ENCODE measurements at places on chromosomes 6 and 20. TPM values are rescaled to one million over a fixed set of nuclear protein-coding genes. Genes with fewer than 3 reads are reported as not detected.

The SOBP gene
- 20.0 TPM for total RNA-seq

The TRIM27 gene
- total RNA-seq = 35.4 TPM

The CPXM1 gene
- total RNA-seq = 36.6 TPM

The MDFI gene
- 6.5 TPM for total RNA-seq

The SCUBE3 gene
- 50.1 TPM for total RNA-seq

The PACRG gene
- 0.14 TPM for total RNA-seq

Measured in posterior vena cava (tissue), 2 donors.